ENCODE measurements at places on chromosomes 1 and 21. TPM values are rescaled to one million over a fixed set of nuclear protein-coding genes. Genes with fewer than 3 reads are reported as not detected.
A peak's percentile ranks its signal among the peaks of the same experiment; 100 is the strongest.

Gene CADM3
- not detected for total RNA-seq

Gene CR1
- 1.8 TPM for total RNA-seq

- no peaks in the 10 kb centered on the region for H3K4me1 ChIP-seq
- DNase-seq, result no peak
- H3K36me3 ChIP-seq, result no peaks in the 10 kb centered on the region
- H3K4me3 ChIP-seq, result no peak overlapping the region
- no peak overlapping the region for H3K27ac ChIP-seq
Measured at GRCh38 chr1:228512781-228513198, 25.6 kb downstream of the RNF187 start.

Gene FCRL6
- not detected for total RNA-seq

DNA sequence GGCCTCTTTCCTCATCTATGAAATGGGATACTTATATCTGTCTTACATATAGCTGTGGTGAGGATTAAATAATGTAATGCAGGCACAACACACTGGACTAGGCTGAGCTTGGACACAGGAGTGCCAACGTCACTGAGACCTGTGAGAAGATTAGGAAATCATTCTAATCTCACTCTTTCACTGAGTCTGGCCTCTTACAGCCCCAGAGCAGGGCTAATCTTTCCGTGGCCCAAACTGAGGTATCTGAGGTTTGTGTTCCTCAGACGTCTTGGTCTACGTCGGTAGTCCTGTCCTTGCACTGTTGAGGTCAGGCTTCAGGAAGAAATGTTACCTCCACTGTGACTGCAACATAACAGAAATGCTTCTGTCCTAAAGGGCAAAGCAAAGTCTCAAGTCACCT, 22.6 kb upstream of the A3GALT2 start:
- no peaks in the 10 kb centered on the region for H3K27me3 ChIP-seq
- peaks cover 77% of the 10 kb centered on the region for H3K4me1 ChIP-seq
- H3K27ac ChIP-seq, result peak overlapping the region; percentile 99
- H3K4me3 ChIP-seq, result no peak overlapping the region
- H3K36me3 ChIP-seq, result no peaks in the 10 kb centered on the region

- H3K4me1 ChIP-seq, result no peaks in the 10 kb centered on the region
- no peak for DNase-seq
- no peak overlapping the region for H3K27ac ChIP-seq
- H3K4me3 ChIP-seq, result no peak overlapping the region
- H3K27me3 ChIP-seq, result no peaks in the 10 kb centered on the region
Measured at GRCh38 chr1:175114996-175115395, 47.4 kb downstream of the TNN start.

DNA sequence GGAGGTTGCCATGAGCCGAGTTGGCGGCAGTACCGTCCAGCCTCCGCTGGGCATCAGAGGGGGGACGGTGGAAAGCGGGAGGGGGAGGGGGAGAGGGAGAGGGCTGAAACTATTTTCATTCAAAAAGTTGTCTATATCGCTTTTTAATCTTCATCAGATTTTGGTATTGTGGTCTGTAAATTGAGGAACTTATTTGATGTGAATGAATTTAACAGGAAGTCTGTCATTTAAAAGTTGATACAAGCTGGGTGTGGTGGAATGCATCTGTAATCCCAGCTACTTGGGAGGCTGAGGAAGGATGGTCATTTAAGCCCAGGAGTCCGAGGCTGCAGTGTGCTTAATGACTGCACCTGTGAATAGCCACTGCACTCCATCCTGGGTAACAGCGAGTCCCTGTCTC, 3.0 kb upstream of the EPHX4 start:
- no peak for DNase-seq
- H3K4me1 ChIP-seq, result no peaks in the 10 kb centered on the region
- H3K4me3 ChIP-seq, result no peak overlapping the region
- peaks cover 20% of the 10 kb centered on the region for H3K27me3 ChIP-seq
- no peaks in the 10 kb centered on the region for H3K36me3 ChIP-seq
- H3K27ac ChIP-seq, result no peak overlapping the region

Gene MMP23B
- not detected for total RNA-seq

- H3K27me3 ChIP-seq, result no peaks in the 10 kb centered on the region
- H3K27ac ChIP-seq, result no peak overlapping the region
- no peak overlapping the region for H3K4me3 ChIP-seq
- no peaks in the 10 kb centered on the region for H3K36me3 ChIP-seq
Measured at GRCh38 chr1:118488787-118489186, 303.8 kb upstream of the SPAG17 start.

DNA sequence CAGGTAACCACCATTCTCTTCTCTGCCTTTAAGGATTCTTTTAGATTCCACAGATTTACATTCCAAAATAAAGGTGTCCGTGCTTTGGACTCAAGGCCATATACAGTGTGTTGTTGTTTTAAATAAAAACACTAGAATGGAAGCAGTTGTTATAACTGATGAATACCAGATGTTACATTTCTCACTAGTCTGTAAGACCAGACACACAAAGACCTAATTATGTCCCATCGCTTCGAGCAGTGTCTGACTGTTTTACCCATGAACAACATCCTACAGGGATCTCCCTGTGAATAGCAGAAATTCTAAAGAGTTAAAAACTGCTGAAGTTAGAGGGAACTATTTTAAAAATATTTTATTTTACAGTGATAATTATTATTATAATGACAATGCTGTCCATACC, 574.7 kb upstream of the ZP4 start:
- DNase-seq, result no peak
- H3K27ac ChIP-seq, result no peak overlapping the region
- H3K36me3 ChIP-seq, result no peaks in the 10 kb centered on the region
- no peaks in the 10 kb centered on the region for H3K27me3 ChIP-seq

DNA sequence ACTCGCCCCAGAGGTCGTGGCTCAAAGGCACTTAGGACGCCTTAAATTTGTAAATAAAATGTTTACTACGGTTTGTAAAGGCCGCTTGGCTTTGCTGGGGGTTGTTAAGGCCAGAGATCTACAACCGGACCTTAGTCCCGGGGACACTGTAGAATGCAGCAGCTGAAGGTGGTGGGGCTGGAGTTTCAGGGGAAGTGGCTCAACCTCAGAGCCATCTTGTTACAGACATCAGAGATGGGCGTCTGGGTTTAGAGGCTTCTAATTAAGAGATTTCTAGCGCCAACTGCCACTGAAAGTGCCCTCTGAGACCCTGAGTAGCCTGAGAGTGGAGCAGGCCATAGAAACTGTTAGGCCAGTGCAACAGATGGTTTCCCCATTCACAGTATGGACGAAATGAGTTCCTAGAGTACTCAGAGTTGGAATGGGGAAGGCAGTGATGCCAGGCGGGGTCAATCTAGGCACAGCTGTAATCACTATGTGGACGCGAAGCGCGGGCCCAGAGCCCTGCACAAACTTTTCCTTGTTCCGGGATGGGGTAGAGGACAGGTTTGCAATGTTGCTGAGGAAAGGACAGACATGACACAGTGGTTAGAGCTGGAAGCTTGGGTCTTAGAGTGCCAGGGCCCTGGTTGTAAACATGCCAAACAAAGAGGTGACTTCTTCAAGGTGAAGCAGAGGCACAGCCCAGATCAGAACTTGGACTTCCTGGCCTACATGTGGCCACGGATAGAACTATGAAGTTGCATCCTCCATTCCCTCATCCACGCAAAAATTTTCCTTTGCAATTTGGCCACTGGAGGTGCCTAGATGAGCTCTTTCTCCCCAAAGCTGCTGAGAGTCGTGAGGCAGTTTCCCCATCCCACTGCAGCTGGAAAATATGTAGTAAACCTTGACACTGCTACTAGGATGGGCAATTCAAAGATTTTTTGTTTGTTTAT, 6.0 kb downstream of the HLX start:
- peaks cover 7% of the 10 kb centered on the region for H3K4me1 ChIP-seq
- DNase-seq, result no peak
- H3K27me3 ChIP-seq, result peaks cover 4% of the 10 kb centered on the region
- no peak overlapping the region for H3K27ac ChIP-seq
- H3K4me3 ChIP-seq, result no peak overlapping the region

GRCh38 chr1:237166593-237167101, 124.7 kb downstream of the RYR2 start:
- H3K27me3 ChIP-seq, result no peaks in the 10 kb centered on the region

- peaks cover 28% of the 10 kb centered on the region for H3K4me1 ChIP-seq
- no peak for DNase-seq
- H3K36me3 ChIP-seq, result peaks cover 18% of the 10 kb centered on the region
- no peak overlapping the region for H3K4me3 ChIP-seq
- no peaks in the 10 kb centered on the region for H3K27me3 ChIP-seq
Measured at GRCh38 chr21:34791776-34792503, 123.1 kb downstream of the CLIC6 start.

DNA sequence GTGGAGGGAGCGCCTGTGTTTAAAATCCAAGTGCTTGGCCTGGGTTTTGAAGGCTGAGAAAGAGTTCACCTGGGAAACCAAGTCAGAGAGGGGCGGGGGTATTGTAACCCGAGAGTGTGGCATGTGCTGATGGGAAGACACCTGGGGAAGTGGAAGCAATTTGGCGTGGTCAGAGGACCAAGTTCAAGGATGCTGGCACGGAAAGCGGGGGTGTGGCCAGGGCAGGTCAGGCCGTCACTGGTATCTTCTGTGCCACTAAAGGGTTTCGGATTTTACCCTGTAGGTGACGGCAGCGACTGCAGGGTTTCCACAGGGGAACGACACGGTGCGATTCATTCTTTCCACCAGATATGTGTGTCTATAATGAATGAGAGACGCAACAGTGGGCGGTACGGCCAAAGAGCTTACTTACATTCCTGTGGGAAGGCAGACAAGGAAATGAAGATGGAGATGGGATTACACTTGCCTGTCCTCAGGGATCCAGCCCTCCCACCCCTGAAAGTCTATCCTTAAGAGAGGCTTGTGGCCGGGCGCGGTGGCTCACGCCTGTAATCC, 31.3 kb downstream of the CA6 start:
- no peaks in the 10 kb centered on the region for H3K36me3 ChIP-seq
- no peak overlapping the region for H3K27ac ChIP-seq
- no peaks in the 10 kb centered on the region for H3K27me3 ChIP-seq
- H3K4me3 ChIP-seq, result no peak overlapping the region
- no peaks in the 10 kb centered on the region for H3K4me1 ChIP-seq

Gene CAPN9
- not detected for total RNA-seq

DNA sequence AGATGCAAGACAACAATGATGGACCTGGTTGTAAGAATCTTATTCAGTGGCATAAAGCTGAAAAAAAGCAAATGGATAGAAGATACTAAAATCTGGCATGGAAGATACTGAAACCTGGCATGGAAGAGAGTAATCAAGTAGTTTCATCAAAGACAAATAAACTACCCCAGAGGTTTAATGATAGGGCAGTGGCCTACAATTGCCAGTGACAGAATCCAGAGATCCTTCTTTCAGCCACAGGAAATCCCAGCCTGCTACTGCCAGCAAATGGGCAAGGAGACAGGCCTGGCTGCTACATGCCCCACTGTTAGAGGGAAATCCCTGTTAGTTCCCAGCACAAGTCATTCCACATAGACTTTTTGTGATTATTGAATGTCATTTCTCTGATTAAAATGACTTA, 409.4 kb downstream of the VAV3 start:
- no peaks in the 10 kb centered on the region for H3K4me1 ChIP-seq
- no peak overlapping the region for H3K27ac ChIP-seq
- no peaks in the 10 kb centered on the region for H3K36me3 ChIP-seq
- DNase-seq, result no peak

GRCh38 chr1:231419738-231420298, 2.3 kb downstream of the EGLN1 start:
- H3K27me3 ChIP-seq, result no peaks in the 10 kb centered on the region
- H3K27ac ChIP-seq, result peak overlapping the region; percentile 97
- DNase-seq, result no peak
- H3K36me3 ChIP-seq, result peaks cover 35% of the 10 kb centered on the region
- H3K4me3 ChIP-seq, result peak overlapping the region; percentile 85

GRCh38 chr1:202687798-202688197, 22.5 kb downstream of the SYT2 start:
- no peak for DNase-seq
- no peak overlapping the region for H3K27ac ChIP-seq
- H3K4me1 ChIP-seq, result no peaks in the 10 kb centered on the region

Gene PLA2G2C
- not detected for total RNA-seq

Gene C1orf185
- not detected for total RNA-seq

Gene CSF3R
- total RNA-seq, result 6.1 TPM
